ENCODE measurements at places on chromosomes 1 and 21. TPM values are rescaled to one million over a fixed set of nuclear protein-coding genes. Genes with fewer than 3 reads are reported as not detected.

- no peak overlapping the region for H3K27ac ChIP-seq
- no peaks in the 10 kb centered on the region for H3K36me3 ChIP-seq
- no peak overlapping the region for H3K4me3 ChIP-seq
These were observed 30.9 kb downstream of the ATP1B1 start for GRCh38 chr1:169137357-169137756.

- peaks cover 5% of the 10 kb centered on the region for H3K4me1 ChIP-seq
- no peak overlapping the region for H3K27ac ChIP-seq
- peaks cover 26% of the 10 kb centered on the region for H3K27me3 ChIP-seq
- H3K4me3 ChIP-seq, result no peak overlapping the region
- no peak for DNase-seq
- no peaks in the 10 kb centered on the region for H3K36me3 ChIP-seq
These were observed 6.4 kb downstream of the CRABP2 start for GRCh38 chr1:156698995-156699394.

DNA sequence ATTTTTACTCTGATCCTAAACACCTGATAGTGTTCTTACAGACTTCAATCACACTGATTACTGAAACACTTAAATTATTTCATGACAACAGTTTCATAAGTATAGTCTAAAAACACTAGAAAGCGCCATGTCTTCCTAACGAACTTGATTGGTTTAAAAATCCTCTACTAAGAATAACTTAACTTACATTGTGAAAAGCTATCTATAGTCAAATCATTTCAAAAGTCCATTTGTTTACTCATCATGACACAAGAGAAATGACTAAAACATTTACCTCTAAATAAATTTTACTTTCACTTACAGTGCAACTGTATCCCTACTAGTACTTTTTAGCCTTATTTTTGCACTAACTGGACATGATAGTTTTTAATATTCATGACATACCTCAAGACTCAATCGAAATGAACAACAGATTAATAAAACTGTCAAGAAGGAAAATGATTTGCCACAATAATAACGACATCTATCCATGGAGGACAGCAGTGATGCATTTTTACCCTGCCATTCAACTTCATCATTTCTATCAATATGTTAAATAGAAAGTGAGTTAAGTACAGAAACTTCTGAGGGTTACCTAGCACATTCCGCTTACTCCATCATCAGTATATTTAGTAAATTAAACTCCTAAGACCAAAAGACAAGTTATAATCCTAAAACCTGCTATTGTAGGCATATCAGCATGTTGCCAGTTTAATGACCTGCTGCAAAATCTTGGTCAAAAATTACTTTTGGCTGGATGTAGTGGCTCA, 38.4 kb downstream of the AHCTF1 start:
- peaks cover 51% of the 10 kb centered on the region for H3K36me3 ChIP-seq
- H3K4me1 ChIP-seq, result peaks cover 7% of the 10 kb centered on the region
- DNase-seq, result no peak

GRCh38 chr1:111618081-111618480, 1.5 kb upstream of the RAP1A start:
- no peak for DNase-seq
- peaks cover 52% of the 10 kb centered on the region for H3K4me1 ChIP-seq
- H3K27ac ChIP-seq, result peak overlapping the region; percentile 89
- peaks cover 23% of the 10 kb centered on the region for H3K36me3 ChIP-seq
- peak overlapping the region; percentile 99 for H3K4me3 ChIP-seq

GRCh38 chr1:93078203-93078602, 880 bp upstream of the MTF2 start:
- no peaks in the 10 kb centered on the region for H3K27me3 ChIP-seq
- peaks cover 24% of the 10 kb centered on the region for H3K4me1 ChIP-seq
- peaks cover 10% of the 10 kb centered on the region for H3K36me3 ChIP-seq
- peak overlapping the region; percentile 99 for H3K4me3 ChIP-seq
- no peak for DNase-seq

ACAP3 gene
- total RNA-seq, result 41.1 TPM
